Stimulated activated CD8-positive, alpha-beta memory T cell treated with anti-CD3 and anti-CD28 coated beads, Interleukin-4, amount 100 ng/mL, for 4 hours (primary cell): ENCODE measurements at places on chromosomes 5 and 9.

DNA sequence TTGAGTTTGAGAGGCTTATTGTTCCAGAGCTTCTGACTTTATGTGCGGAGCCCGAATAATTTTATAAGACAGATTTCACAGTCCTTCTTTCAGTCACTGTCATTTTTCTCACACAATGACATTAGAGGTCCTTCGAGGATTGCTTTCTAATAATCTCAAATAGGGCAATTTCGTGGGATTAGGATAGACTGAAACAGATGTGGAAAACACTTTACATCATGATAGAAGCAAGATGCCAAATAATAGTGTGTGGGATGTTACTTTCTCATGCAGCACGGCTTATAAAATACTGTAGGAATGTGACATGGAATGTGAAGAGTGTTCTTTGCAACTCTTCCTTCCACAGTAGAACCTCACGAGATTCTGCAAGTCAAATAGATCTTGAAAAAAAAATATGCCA is 451.3 kb downstream of the SEMA5A start:
- no peak for DNase-seq

GRCh38 chr5:170633235-170634081 is 129.6 kb downstream of the KCNIP1 start:
- no peak for DNase-seq

- DNase-seq = no peak
Measured at GRCh38 chr9:126938327-126938726, 23.7 kb downstream of the RALGPS1 start.

DNA sequence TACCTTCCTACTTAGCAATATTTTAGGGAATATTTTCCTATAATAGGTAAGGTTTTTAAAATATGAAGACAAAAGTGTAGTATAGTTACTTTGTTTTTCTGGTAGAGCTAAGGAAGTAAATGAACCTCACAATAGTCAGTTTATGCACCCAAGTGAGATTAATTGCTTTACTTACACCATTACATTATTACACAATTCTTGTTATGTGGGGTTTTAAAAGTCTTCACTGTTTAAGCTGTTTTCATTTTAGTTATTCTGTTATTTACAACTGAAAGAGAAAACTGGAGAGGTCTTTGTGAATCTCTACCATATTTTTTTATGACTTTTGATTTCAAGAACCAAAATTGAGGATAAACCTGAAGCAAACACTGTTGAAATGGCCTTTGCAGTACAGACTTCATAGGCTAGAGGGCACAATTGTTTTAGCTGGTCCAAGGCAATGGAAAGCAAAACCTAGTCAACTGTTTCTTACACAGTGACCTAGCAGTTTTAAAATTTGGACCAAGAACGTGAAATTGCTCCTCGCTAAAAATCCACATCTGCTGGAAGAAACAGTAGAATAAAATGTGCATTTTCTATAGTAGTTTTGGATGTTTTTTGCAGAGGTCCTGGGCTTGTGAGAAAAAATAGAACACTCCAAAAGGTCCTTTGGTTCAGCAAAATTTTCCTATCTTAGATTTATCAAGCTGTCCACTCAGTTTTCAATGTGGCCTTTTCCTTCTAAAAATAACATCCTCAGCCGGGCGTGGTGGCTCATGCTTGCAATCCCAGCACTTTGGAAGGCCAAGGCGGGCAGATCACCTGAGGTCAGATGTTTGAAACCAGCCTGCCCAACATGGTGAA is 66.4 kb upstream of the FER start:
- DNase-seq = no peak

DNA sequence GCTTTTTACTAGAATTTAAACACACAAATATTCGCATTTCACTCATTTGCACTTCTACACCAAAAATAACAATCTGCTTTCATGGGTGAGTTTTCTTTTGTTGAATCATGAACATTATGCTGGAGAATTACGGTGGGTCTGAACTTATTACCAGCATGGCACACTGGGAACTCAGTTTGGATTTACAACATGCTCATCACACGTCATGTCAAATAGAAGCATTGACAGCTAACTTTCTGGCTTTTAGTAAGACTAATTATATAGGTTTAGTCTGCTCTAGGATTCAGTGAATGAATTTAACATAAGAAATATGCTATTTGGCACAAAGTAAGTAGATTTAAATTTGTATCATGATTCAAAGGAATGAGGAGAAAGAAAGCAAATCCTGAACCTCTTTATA is 290.4 kb downstream of the TMEM167A start:
- no peak for DNase-seq

DNA sequence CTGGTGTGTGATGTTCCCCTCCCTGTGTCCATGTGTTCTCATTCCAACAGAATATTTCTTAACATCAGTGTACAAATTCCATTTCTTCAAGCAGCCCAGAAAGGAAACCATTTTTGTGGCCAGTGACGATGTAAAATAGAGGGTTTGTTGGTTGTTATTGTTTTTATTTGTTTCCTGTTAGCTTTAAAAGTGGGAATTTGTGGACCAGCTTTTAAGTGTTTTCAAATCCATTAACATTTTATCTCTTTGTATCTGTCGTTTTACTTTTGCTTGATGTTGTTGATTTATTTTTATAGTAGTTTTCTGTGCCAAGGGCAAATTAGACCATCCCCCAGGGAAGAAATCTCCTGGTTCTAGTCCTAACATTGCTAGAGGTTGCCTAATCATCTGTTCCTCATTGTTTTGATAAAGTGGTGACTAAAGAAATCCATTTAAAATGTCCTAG is 100.0 kb downstream of the GDNF start:
- no peak for DNase-seq

DNA sequence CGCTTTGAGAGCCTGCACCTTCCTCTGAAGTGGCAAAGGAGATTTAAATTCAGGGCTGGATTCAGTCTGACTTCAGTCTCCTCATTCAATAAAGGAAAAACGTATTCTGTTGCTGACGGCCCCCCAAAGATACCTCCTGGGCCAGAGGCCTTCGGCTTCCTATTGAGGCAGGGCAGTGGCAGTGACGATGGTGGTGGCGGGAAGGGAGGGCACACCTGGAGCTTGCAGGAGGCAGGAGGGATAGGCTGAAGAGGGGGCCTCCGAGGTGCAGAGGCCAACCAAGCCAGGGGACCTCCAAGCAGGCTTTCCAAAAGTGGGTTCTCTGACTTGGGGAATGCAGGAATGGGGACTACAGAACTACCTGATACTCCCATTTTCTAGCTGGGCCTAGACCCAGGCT is 15.9 kb downstream of the RNF44 start:
- no peak for DNase-seq

DNA sequence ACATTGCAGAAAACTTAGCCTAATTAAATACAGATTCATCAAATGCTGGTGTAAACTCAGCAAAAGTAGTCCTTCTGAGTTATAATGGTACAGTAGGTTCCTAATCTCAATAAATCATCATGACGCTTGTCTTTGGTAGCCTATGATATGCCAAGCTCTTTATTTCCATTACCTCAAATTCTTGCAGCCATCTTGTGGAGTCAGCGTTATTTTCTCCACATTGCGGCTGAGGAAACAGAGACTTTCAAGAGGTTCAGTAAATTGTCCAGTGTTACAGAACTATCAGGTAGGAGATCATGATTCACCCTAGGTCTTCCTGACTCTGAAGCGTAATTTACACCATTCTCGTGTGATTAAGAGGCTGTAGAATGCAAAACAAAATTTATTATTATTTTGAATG is 237.2 kb downstream of the PCSK5 start:
- no peak for DNase-seq

GRCh38 chr5:159478950-159479349 is 148.7 kb upstream of the IL12B start:
- no peak for DNase-seq

DNA sequence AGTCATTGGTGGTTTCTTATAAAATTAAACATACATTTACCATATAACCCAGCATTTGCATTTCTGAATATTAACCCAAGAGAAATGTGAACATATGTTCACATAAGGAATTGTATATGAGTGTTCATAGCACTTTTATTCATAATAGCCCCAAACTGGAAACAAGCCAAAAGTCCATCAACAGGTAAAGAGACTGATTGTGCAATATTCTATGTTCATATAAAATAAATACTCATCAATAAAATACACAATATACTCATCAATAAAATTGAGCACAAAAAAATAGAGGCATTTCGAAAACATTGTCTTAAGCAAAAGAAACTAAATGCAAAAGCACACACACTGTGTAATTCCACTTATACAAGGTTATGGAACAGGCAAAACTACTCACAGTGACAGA is 3.7 kb downstream of the SMIM23 start:
- no peak for DNase-seq

DNA sequence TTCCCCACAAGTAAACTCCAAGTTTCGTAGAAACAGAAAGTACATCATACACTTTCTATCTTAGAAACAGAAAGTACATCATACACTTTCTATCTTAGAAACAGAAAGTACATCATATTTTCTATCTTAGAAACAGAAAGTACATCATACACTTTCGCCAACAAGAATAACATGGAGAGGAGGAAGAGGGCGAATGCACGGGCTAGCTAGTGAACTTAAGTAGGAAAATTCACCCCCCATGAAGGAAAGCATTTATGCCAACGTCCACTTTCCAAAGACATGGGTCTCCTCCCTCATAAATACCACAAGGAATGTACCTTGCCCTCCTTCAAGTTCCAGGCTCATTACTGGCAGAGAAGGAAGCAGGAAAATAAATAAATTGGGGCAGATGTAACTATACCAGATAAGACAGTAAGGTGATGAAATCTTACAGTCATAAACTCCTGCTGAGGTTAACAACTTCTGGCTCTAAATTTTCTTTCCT is 64.7 kb downstream of the FRMD3 start:
- DNase-seq = no peak

GRCh38 chr5:24135536-24135935 is 509.2 kb downstream of the CDH10 start:
- DNase-seq = no peak

- DNase-seq = no peak
Measured at GRCh38 chr5:154970759-154971158, 29.9 kb downstream of the MRPL22 start.

- DNase-seq = no peak
Measured at GRCh38 chr5:54421976-54422375, 33.5 kb upstream of the HSPB3 start.

DNA sequence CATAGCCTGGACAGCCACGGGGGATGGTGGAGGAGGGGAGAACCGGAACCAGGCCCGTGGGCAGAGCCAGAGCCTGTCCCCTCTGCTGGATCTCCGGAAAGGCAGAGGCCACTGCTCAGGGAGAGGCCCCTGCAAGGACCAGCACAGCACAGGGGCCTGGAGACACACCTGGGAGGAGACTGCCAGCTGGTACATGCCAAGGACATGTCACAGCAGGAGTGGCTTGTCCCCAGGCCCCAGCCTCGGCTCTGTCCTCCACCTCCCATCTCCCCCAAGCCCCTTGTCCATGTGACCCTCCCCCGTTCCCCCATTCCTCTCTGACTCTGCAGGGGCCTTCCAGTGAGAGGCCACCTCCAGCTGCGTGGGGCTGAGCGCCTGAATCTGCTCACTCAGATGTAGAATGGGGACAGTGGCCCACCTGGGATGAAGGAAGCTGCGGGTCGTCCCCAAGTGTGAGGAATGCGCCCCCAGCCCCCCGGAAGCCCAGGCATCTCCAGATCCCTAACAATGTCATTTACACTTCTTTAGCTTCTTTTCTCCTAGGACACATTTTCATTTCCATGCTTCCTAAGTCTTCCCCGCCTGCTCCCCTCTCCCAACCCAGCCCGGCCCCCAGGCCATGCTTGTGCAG is 349.6 kb upstream of the IRX2 start:
- DNase-seq = no peak

GRCh38 chr9:34628656-34629490 is at the start of gene ARID3C:
ARID3C (minus strand) TSS chr9:34629066; CDS start chr9:34628014, 1,052 bp downstream.
- DNase-seq = no peak

DNA sequence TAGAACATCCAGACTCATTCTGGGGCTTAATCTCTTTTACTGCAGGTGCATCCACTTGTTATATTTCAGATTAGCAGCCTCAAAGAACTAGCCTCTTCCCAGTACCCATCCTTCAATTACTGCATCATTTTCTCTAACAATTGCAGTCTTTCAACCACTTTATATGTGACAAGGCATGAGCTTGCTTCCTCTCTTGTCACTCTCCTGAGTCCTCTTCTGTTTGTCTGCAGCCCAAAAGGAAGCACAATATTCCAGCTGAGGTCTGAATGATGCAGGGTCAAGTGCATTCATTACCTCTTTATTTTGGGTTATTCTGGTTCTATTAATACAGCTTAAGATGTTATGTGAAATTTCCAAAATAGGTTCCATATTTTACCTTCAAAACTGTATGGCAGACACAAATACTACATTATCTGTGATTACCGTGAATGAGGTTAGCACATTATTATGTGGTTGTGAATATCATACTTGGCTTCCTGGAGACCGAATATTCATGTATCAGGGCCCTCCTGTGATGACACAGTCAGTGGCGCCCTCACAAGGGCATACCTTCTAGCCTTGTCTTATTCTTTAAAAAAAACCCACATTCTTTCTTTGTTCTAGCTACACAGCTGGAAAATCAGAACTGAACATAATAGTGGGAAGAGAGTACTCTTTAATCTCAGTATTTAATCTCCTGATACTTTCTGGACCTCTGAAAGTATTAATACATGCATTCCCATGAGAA is 323.8 kb downstream of the PDE4D start:
- no peak for DNase-seq

GRCh38 chr5:154238776-154239481 is 48.4 kb downstream of the GALNT10 start:
- DNase-seq = no peak

GRCh38 chr9:108475813-108476212 is 380.0 kb downstream of the ACTL7B start:
- DNase-seq = no peak

DNA sequence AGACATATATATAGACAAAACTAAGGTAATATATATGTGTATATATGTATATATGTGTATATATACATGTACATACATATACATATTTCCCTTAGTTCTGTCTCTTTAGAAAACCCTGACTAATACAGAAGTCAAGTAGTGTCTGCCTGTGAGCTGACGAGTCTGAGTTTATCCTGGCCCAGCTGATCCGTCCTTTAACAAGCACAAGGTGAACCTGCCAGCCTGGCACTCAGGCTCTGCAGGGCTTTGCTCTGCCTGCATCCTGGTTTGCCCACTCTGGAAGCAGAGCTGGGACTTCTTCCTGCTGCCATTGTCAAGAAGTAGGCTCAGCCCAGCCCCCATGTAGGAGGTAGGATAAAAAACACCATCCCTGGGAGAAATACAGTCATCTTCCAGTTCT is 388.0 kb downstream of the ICE1 start:
- DNase-seq = no peak

- no peak for DNase-seq
Measured at GRCh38 chr5:35316611-35317274, 86.5 kb upstream of the PRLR start.

DNA sequence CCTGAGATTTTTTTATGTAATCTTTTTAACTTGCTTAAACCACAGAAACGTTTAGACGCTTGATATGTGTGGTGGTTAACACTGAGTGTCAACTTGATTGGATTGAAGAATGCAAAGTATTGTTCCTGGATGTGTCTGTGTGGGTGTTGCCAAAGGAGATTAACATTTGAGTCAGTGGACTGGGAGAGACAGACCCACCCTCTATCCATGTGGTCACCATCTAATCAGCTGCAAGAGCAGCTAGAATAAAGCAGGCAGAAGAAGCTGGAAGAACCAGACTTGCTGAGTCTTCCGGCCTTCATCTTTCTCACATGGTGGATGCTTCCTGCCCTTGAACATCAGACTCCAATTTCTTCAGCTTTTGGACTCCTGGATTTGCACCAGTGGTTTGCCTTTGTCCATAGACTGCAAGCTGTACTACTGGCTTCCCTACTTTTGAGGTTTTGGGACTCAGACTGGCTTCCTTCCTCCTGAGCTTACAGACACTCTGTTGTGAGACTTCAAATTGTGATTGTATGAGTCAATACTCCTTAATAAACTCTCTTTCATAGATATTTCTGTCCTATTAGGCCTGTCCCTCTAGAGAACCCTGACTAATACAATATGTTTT is 816.0 kb upstream of the CDH9 start:
- no peak for DNase-seq
